Renal cortical epithelial cell (primary cell): ENCODE measurements at places on chromosomes 4 and X. TPM values are rescaled to one million over a fixed set of nuclear protein-coding genes. Genes with fewer than 3 reads are reported as not detected.

DDX53 gene
- not detected in 2 replicates for total RNA-seq

PHOX2B gene
- not detected in 2 replicates for total RNA-seq

LRP2BP gene
- total RNA-seq, result 1.3 TPM in 1 of 2 replicates, not detected in the other

INTS6L gene
- 3.3 and 4.7 TPM in 2 replicates for total RNA-seq

EPGN gene
- total RNA-seq, result 5.3 and 22.7 TPM in 2 replicates

USP17L28 gene
- total RNA-seq, result not detected in 2 replicates

FOXR2 gene
- total RNA-seq, result not detected in 2 replicates

GAGE1 gene
- total RNA-seq, result not detected in 2 replicates

SYTL4 gene
- total RNA-seq, result 7.1 and 8.6 TPM in 2 replicates

FREM3 gene
- not detected in 2 replicates for total RNA-seq
